ENCODE measurements at places on chromosomes 13 and 19. TPM values are rescaled to one million over a fixed set of nuclear protein-coding genes. Genes with fewer than 3 reads are reported as not detected.

GRCh38 chr19:44202974-44203373, 9.4 kb upstream of the ZNF227 start:
- DNase-seq, result no peak

DNA sequence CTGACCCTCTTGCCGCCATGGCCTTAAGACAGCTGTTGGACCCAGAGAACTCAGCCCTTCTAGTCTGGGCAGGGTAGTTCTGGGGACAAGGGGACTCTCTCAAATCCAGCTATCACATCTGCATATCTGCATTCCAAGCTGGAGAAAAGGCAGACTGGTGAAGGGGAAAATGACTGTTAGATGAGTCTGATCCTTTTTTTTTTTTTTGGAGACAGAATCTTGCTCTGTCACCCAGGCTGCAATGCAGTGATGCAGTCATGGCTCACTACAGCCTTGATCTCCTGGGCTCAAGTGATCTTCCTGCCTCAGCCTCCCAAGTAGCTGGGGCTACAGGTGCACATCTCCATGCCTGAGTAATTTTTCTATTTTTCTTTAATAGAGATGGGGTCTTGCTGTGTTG, 114.3 kb downstream of the SIPA1L3 start:
- DNase-seq, result no peak

DNA sequence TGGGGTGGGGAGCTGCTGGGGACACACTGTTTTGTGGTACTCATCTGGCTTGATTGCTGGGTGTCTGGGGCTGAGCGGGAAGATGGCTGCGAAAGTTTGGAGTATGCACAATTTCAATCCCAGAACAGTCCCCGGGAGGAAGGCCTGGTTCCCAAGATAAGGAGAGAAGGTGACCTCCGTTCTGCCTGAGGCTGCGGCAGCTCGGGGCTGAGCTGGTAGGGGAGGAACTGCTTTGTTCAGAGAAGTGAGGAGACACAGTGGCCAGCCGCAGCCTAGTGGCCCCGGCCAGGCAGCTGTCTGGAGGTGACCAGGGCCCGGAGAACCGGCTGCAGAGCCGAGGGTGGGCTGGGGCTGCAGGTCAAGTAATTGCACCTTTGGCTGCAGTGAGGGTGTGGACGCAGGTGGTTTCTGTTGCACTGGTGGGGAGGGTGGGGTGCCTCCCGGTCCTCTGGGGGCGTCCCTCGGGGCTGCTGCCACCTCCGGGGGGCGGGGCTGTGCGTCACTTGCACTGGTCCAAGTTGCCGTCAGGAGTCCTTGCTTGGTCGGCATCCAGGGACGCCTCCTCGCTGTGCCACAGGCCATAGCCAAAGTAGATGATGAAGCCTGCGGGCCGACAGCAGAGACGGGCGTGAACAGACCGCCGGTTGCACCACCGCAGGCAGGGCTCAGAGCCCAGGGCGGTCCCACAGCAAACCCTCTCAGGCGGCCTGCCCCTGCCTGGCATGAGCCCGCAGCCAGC, 81.3 kb downstream of the SLC7A1 start:
- DNase-seq, result no peak

DNA sequence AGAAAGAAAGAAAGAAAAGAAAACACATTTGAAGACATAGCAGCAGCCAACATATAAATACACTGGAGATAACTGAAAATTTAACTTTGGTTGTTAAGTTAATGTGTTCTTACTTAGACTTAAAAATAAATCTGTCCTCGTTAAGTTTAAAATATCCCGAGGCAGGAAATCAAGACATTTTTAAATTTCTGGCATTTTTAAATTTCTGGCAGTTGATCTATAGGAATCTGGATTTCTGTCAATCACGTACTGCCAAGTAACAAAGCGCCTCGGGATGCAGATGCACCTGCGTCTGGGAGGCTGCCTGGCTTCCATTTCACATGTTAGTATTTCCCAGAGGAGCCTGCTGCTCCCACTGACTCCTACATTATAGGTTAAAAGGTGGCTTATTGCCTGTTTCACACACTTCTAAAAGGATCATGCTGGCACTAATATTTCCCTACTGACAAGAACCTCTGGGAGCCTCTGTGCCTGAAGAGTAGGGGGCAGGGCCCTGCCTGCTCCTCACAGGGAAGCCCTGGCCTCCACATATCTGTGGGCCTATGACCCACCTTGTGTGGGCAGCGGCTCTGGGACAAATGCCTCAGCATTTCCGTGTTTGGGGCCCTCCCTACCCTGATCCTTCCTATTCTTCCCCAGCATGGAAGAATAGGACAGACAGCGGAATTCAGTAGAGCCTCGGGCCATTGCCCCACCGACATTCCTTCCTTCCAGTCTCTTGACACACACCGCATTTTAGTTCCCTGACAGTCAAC, 62.8 kb upstream of the ATP12A start:
- DNase-seq, result no peak

GRCh38 chr13:24784319-24784718, 20.4 kb downstream of the RNF17 start:
- DNase-seq, result no peak

GRCh38 chr19:947707-948539, 22.1 kb downstream of the ARID3A start:
- no peak for DNase-seq

DNA sequence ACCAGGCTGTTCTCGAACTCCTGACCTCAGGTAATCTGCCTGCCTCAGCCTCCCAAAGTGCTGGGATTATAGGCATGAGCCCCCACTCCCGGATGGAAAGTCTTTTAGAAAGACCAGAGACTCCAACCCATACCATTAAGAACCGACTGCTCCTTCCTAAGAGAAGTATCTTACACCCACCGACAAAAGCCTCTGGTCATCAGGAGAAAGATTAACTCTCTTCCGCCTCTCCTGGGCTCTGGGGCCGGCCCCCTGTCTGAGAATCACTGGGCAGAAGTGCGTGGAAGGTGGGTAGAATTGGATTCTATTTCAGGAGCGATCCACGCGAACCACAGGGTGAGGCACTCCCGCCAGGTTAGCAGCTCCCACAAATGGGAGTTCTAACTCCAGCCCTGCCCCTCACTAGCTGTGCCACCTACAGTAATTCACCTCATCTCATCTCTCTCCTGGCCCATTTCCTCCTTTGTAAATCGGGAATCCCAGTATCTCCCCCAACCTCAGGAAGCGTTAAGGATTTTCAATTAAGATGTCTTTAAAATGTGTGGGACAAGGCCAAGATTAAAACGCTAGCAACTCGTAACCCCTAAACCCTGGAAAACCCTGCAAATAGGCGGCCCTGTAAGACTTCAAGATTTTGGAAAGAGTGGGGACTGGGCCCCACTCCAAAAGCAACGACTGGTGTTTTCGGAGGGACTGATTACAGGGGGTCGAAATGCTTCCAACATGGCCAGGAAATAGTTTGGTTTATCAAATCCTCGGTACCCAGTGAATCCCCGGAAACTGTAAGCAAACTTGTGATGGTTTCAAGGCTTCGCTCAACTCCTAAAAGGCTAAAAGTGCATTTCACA, 1.3 kb downstream of the HNRNPL start:
- DNase-seq, result no peak

DNA sequence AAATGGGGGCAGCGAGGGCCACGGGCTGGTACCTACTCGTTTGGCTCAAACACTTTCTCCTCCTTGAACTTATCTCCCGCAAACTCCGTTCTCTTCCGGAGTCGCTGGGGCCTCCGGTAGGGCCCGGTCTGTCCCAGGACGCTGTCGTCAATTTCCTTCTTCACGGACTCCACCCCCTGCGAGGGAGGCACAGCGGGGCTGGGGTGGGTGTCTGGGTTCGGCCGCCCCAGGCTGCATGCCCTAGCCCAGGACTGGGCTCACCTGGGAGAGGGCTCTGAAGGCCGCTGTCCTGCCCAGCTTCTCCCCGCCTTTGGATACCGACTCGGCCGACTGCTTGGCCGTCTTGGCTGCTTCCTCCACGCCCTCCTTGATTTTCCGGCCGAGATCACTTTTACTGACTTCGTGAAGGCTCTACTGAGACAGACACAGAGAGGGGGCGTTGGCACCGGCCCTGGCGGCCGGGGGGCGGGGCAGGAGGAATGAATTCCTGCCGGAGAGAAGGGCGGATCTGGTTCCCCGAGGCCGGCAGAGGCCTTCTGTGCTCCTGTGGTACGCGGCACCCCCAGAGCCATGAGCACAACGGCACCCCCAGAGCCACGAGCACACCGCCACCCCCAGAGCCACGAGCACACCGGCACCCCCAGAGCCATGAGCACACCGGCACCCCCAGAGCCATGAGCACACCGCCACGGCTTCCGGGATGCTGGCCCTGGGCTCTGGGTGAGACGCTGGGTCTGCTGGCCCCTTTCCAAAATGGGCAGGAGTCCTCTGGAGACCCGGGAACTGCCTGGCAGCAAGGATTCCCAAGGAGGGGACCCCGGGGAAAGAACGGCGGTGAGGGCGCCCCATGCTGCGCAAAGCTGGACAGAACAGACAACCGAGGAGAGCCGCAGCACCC, 8.1 kb upstream of the CTXN1 start:
- DNase-seq, result no peak

JAK3 gene
- polyA plus RNA-seq, result 2.8 TPM

FGF14 gene
- 1.3 TPM for polyA plus RNA-seq

Measured in right renal pelvis (tissue), 4 donors.